ENCODE measurements at places on chromosomes 1 and 21. TPM values are rescaled to one million over a fixed set of nuclear protein-coding genes. Genes with fewer than 3 reads are reported as not detected.

Gene NPHS2
- total RNA-seq: not detected

Gene HES2
- total RNA-seq: 0.19 TPM

Gene UBQLN4
- 65.0 TPM for total RNA-seq

GRCh38 chr1:196678510-196678884 is 26.7 kb downstream of the CFH start:
- DNase-seq: no peak

- DNase-seq: no peak
These were observed 123.6 kb downstream of the GABPA start for GRCh38 chr21:25858325-25858724.

- no peak for DNase-seq
These were observed 114.7 kb downstream of the GRIK3 start for GRCh38 chr1:36919491-36920145.

GRCh38 chr1:106637566-106637965 is 418.9 kb upstream of the PRMT6 start:
- DNase-seq: no peak

Gene MEGF6
- total RNA-seq: 1.7 TPM

Gene CLSTN1
- total RNA-seq: 43.8 TPM

GRCh38 chr1:116769104-116769452 is 14.8 kb downstream of the CD2 start:
- peak; percentile 80 for DNase-seq

Gene DYRK1A
- 64.9 TPM for total RNA-seq
